ENCODE measurements at places on chromosomes 2 and 18.

DNA sequence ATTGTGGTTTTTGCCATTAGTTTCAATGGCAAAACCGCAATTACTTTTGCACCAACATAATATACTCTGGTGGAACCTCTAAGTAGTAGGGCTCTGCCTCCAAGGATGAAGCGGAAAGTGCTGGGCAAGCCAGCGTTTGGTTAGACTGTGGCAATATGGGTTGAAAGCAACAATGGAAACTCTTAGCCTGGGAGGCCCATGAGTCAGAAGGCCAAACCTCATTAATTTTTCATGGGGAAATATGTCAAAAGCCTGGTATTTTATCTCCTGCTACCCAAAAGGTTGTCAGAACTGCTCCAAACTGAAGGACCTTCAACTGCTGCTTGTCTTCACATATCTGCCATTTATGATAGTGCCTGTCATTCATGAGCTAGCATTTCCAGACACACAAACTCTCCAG lies 179.1 kb upstream of the CYP26B1 start:
- peak; percentile 59 for DNase-seq

- no peak for DNase-seq
Observed at GRCh38 chr2:118056165-118056534, 32.1 kb upstream of the INSIG2 start.

DNA sequence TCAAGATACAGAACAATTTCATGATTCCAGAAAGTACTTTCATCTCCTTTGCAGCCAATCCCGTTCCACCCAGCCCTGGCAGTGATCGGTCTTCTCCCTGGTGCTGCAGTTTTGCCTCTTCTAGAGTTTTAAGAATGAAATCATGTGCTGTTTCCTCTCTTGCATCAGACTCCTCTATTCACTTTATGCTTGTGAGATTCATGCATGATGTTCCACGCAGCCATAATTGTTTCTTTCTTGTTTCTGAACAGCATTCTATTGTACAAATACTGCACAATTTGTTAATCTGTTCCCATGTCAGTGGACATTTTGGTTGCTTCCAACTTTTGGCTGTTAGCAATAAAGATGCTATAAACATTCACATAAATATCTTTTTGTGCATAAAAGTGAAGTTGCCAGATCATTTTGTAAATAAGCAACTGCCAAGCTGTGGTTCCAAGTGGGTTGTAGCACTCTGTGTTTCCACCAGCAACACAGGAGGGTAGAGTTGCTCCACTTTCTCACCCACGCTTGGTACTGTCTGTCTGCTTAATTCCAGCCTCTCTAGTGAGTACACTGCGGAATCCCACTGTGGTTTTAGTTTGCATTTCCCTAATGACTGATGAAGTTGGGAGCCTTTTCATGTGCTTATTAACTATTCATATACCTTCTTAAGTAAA lies 104.5 kb downstream of the TWIST2 start:
- DNase-seq: no peak

- peak; percentile 51 for DNase-seq
Observed at GRCh38 chr2:25606892-25607291, 66.5 kb downstream of the DTNB start.

DNA sequence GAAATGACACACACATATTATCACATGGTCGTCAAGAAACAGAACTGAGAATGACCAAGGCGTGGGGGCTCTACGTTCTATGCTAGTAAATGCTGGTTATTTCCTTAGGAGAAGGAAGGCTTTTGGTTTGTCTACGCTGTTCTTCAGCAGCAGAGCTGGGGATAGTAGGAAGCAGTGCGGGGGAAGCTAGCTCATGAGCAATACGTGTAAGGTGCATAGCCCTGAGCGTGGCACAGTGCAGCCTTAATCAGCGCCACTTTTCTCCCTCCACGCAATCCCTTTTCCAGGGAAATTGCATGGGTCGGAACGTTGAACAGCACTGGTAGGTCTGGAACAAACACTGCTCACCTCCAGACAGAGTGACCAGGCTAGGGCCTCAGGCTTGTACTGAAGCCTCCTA lies 199.6 kb upstream of the FBXO11 start:
- no peak for DNase-seq

DNA sequence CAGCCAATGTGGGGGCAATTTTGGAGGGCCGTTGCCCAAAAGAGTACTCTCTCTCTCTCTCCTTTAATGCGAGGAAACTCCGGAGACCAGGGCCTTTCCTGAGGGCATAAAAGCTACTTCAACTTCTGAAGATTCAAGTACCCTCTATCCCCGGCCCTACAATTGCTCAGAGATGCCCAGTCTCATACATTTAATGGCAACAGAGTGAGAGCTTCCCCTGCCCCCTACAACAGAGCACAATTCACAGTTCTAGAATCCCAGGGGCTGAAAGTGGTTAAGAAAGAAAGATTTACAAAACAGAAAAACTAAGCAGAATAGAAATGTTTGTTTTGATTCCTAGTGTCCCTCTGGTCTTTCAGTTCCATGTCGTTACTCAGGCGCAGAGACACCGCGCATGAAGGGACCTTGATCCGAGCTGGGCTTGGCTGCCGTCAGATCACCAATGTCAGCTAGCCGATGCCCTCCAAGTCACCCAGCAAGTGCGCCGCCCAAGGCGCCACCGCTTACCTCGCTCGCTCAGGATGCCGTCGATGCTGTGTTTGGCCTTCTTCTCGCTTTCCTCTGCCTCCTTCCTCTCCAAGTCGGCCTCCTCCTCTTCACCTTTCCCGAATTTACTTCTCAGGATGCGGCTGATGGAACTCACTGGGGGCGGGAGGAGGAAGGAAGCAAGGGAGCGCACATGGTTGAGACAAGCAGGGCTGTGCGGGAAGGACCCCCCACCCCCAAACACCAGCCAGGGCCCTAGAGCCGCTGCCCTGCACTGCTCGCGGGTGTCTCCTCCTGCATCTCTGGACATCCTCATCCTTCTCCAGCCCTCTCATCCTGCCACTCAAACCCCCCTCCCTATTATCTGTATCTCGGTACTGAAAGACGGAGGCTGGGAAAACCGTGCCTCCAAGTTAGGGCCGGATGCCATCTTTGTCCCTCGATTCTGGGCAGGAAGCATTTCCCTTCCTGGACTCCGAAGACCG lies 4.9 kb downstream of the PAX3 start:
- no peak for DNase-seq

- no peak for DNase-seq
Observed at GRCh38 chr2:83744855-83745254, 714.2 kb downstream of the SUCLG1 start.
